ENCODE measurements at places on chromosomes 2 and 18.

DNA sequence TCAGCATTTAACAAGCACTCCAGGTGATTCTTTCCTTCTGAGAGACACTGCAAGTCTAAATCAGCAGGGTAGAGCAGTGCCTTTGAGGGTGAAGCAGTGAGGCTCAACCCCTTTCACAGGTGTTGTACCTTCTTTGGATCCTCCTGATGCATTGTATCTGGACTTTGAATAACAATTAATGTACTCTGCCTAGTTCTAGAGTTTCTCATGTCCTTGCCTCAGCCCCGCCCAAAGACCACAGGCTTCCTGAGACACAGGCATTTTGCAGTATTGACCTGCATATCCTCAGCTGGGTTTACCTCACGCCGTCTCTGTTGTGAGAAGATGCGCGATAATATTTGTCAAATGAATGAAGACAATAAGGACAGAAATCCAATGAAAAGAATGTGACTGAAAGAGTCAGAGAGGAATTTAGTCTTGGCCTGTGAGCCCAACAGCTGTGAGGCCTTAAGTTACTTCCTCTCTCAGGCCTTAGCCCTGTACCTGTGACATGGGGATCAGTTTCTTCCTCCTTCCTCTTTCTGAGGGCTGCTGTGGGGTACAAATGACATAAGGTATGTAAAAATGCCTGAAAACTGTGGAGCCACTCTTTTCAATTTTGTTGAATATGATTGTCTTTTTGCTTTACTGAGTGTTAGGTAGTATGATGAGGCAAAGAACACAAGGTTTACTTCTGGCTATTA, 43.7 kb downstream of the WIPF1 start:
- DNase-seq = peak; percentile 20

DNA sequence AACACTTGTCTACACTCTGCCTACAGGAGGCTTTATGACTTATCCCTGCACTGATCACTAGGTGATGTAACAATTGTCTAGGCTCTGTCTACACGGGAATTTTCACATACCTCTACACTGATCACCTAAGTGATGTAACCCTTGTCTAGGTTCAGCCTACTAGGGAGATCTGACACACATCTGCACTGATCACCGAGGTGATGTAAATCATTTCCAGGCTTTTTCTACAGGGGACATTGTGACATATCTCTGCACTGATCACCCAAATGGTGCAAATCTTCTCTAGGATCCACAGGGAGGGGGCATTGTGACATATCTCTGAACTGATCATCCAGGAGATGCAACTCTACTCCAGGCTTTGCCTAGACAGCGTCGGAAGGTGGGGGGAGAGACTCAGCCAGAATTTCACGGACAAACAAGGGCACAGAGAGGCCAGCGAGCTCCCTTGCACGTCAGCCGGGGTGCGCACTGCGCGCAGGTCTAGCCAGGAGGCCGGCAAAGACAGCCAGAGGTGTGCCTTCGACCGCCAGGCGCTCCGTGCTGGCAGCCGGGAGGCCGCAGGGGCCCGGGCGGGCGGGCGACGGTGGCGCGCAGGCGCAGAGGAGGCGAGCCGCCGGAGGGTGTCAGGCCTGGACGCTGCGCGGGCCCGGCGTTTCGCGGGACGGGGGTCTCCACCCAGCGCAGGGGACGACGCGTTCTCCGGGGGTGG, 46.9 kb upstream of the USP14 start:
- DNase-seq = peak; percentile 50

- no peak for DNase-seq
Observed at GRCh38 chr18:58898010-58898799, 33.5 kb downstream of the ZNF532 start.

DNA sequence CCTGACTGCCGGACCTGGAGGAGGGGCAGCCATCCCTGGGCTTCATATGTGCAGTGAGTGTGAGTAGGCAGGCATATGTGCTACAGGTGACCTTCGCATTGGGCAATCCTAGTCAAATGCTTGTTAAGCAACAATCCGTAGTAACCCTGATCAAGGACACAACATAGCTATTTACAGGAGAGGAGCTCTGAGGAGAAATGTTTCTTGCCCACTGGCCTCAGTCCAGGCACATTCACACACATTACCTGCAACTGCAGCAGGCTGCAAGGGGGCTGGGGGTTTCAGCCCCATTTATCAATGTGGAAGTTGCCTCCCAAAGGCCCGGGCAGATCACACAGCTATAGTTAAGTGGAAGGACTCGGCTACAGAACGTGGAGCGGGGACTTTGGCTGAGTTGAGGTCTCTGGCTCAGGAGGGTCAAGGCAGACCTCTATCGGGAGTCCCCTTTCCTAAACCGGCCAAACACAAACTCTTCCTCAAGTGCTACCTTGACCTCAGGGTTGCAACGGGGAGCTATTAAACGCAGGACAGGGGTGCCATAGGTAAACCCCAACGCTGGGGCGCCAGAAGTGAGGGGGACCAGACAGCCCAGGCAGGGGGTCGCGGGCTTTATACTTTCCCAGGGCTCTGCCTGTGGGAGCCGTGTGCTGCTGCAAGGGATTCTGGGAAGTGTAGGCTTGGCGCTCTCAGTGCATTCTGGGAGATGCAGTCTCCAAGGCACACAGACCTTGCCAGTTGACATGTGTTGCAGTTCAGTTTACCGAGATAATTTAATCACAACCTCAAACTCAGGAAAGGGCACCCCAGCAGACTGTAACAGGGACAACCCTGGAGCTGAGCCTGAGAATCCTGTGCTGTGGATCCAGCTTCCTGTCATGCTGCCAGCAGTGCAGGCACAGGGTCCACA, 9.4 kb downstream of the KHK start:
- no peak for DNase-seq

- no peak for DNase-seq
Observed at GRCh38 chr18:23399067-23399466, 54.0 kb upstream of the RIOK3 start.

DNA sequence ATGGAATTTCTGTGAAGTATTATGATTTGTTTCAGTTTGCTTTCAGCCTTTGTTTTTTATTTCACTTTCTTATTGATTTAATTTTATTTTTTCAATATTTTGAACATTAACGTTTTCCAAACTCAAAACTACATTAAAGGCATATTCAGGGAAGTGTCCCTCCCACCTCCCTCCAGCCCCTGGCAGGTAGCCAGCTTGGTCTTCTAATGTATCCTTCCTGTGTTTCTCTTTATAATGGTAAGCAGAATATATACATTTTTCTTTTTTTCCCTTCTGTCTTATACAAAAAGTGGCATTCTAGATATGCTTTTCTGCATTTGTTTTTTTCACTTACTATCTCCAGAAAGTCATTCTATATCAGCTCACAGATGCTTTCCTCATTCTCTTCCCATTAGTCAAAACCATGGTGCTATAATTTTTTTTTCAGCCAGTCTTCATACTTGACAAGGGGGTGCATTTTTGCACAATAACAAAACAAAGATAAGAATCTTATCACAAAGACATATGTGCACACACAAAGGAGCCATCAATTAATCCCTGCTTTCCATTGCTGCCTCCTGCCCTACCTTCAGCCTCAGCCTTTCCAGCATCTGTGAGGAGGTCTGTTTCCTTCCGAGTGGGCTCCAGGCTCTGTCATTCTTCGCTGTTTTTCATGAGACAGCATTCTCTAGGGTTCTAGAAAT, 33.7 kb upstream of the TMEM177 start:
- DNase-seq = no peak

All from stimulated activated CD8-positive, alpha-beta memory T cell treated with anti-CD3 and anti-CD28 coated beads, Interleukin-7, amount 100 ng/mL, for 1 hour (primary cell).